ENCODE measurements at places on chromosomes 12 and 14.

- DNase-seq = peak; percentile 51
Measured at GRCh38 chr12:1811281-1811947, 9.0 kb upstream of the LRTM2 start.

DNA sequence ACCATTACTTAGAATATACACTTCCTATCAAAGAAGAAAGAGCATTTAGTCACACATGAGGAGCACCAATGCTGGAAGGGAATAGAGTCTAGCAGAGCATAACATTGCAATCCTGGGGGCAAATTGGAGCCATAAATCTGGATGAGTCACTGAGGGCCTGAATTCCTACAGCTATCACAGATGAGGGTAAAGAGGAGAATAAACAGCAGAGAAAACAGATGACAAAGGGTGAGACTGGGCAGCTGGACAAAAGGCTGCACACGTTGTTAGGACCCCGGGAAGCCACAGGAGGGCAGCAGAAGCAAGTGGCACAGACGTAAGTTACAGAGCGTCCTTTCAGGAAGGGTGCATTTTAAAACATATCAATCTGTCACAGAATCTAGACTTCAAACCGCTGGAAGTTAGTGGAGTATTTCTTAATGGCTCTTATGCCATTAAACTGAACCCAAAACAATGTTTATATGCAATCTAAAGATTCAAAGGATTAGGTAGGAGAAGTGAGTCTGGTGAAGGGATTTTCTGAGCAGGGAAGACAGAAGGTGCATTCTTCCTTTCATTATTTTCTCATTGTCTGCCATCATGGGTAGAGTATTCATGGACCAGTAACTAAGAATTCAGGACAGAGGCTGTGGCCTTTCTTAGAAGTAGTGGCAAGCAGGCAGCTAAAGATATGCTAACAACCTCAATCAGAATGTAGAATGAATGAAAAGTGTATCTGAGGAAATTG lies 159.8 kb upstream of the DAAM1 start:
- peak; percentile 59 for DNase-seq

DNA sequence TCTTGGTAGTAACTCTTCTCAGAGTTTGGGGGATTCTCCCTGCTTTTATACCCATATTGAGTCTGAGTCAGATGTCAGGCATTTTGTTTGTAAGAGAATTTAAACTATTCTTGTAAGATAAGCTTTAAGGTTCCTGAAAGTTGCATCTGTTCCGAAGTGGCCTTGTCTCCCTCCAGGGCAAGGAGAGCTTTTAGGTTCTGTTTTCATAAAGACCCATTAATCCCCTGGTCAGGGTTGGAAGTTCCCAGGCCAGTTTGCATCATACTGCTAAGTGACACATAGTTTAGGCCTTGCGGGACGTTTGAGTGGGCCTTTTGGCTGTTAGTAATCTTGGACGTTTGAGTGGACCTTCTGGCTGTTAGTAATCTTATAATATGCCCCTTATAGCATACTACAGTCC lies 396.7 kb downstream of the NPAS3 start:
- no peak for DNase-seq

- no peak for DNase-seq
Measured at GRCh38 chr12:30814295-30814655, 59.5 kb upstream of the CAPRIN2 start.
